ENCODE measurements at places on chromosomes 16 and 17. TPM values are rescaled to one million over a fixed set of nuclear protein-coding genes. Genes with fewer than 3 reads are reported as not detected.

Gene CLEC18C
- 0.08 TPM for total RNA-seq

Gene CACNG1
- total RNA-seq, result 0.37 TPM

Gene SLFN12L
- not detected for total RNA-seq

Gene DNAI2
- total RNA-seq, result not detected

Gene TMEM114
- not detected for total RNA-seq

Gene NPIPA7
- total RNA-seq, result 12.3 TPM

Gene MPP3
- 19.4 TPM for total RNA-seq

Gene CCL14
- total RNA-seq, result not detected

Gene SLC16A5
- 31.2 TPM for total RNA-seq

Gene KRTAP2-1
- not detected for total RNA-seq

Gene KRTAP4-6
- total RNA-seq, result not detected

Gene KRTAP1-1
- total RNA-seq, result not detected

Gene ABCA6
- total RNA-seq, result not detected

Gene CHAD
- not detected for total RNA-seq

Gene GPR142
- not detected for total RNA-seq

Gene DHRS7C
- not detected for total RNA-seq

Gene HS3ST3A1
- not detected for total RNA-seq

Gene KIF19
- total RNA-seq, result not detected

Gene SPATA32
- total RNA-seq, result 0.11 TPM

Gene ANKFN1
- total RNA-seq, result not detected

Gene ANKRD40CL
- total RNA-seq, result not detected

Gene ZDHHC1
- 5.9 TPM for total RNA-seq

Gene ICAM2
- total RNA-seq, result not detected

Gene RFFL
- total RNA-seq, result 57.6 TPM

Gene KRTAP4-1
- total RNA-seq, result not detected

Gene CHRNE
- total RNA-seq, result 0.22 TPM

Gene TOM1L1
- total RNA-seq, result 39.8 TPM

Gene TAT
- total RNA-seq, result not detected

Gene TRIM65
- 39.1 TPM for total RNA-seq

Gene WWP2
- 21.0 TPM for total RNA-seq

Gene SOX15
- total RNA-seq, result 0.30 TPM

Gene TBKBP1
- total RNA-seq, result 6.4 TPM

Gene CD300A
- total RNA-seq, result not detected

Data from A549 treated with ZK216348 at 1 μM for 4 hours (cell line).